Upper lobe of right lung (tissue), 1 donor: ENCODE measurements at places on chromosomes 1 and 21. TPM values are rescaled to one million over a fixed set of nuclear protein-coding genes. Genes with fewer than 3 reads are reported as not detected.

DNA sequence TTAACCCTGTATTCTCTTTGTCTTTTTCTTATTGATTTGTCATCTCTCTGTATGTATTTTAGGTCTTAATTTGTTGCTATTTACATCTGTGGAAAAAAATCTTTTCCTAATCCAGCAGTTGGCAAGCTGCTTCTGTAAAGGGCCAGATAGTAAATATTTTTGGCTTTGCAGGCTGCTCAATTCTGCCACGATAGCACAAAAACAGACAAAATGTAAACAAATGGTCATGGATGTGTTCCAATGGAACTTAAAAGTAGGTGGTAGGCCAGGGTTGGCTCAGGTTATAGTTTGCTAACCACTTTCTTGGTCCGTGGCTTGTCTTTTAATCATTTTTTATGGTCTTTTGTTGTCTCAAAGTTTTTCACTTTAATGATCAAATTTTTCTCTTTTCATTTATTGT is 371.8 kb downstream of the HHAT start:
- DNase-seq = no peak

TDRD5 gene
- total RNA-seq = 0.17 TPM

GRCh38 chr1:216184126-216184680 is 239.0 kb downstream of the USH2A start:
- no peak for DNase-seq

GRCh38 chr21:18499761-18500376 is 96.3 kb upstream of the TMPRSS15 start:
- DNase-seq = no peak

- DNase-seq = no peak
Observed at GRCh38 chr1:67977756-67978155, 72.7 kb downstream of the DIRAS3 start.

ATP13A2 gene
- 42.1 TPM for total RNA-seq

TYW3 gene
- 18.4 TPM for total RNA-seq

CA6 gene
- not detected for total RNA-seq

- no peak for DNase-seq
Observed at GRCh38 chr1:15939181-15940109, 36.5 kb downstream of the ZBTB17 start.

AZIN2 gene
- total RNA-seq = 2.3 TPM

DNA sequence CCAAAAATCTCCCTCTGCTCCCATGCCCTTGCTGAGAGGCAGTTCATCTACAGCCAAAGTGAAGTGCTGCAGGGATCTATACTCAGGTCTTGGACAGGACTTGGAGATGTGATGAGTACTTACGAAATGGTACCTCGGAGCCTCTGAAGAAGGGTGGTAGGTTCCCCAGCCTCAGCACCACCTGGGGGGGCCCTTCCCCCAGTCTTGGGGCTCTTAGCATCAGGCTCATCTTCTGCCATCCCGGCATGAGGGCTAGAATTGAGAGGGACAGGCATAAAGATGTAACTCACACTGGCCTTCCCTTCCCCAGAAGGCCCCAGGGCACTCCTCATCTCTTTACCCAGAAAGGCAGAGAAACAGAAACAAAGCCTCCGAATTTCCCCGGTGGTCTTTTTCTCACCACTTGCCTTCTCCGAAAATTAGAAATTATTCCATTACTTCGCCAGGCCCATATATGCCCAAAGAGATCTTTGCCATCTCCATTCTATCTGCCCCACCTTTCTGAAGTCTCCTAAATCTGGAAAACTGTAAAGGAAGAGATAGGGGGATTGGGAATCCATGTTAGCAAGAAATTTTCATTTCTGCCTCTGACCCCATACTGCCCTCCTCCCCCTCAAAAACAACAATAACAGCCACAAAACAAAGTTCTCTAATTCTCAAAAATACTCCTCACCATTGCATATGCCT is 827 bp downstream of the RFX5 start:
- DNase-seq = no peak

DNA sequence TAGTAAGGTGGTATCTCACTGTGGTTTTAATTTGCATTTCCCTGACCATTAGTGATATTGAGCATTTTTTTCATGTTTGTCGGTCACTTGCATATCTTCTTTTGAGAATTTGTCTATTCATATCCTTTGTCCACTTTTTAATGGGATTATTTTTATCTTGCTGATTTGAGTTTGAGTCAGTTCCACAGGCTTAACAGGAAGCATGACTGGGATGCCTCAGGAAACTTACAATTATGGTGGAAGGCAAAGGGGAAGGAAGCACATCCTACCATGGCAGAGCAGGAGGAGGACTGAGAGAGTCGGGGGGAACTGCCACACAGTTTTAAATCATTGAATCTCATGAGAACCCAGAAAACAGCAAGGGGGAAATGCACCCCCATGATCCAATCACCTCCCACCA is 51.1 kb downstream of the ODF2L start:
- no peak for DNase-seq

DNA sequence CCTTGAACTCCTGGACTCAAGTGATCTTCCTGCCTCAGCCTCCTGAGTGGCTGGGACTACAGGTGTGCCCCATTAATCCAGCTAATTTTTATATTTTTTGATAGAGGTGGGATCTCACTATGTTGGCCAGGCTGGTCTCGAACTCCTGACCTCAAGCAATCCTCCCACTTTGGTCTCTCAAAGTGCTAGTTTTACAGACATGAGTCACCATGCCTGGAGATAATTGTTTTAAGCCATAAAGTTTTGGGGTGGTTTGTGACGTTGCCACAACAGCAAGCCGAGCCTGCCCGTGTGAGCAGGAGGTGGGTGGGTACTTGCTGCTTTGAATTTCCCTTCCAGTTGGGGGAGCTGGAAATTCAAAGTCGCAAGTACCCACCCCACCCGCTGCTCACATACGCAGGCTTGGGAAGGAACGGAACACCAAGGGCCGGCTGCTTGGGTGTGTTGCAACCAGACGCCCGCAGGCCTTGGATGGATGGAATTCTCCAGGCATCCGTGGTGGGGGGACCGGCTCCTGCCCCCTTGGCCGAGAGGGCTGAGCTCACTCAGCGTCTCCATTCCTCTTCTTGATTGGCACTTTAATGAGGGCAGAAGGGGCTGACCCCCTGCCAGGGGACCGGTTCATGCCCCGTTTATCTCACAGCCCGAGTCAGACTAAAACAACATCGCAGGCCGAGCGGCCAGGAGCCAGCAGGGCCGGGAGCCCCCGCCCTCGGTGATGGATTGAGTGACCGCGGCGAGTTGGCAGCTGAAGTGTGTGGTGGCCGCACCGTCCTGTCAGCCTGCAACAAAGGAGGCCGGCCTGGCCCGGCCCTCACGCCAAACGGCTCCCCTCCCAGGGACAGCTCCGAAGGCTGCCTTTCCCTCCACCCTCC is 78.1 kb downstream of the DHRS3 start:
- peak; percentile 77 for DNase-seq

- DNase-seq = peak; percentile 20
Observed at GRCh38 chr21:32426592-32427051, 14.1 kb downstream of the EVA1C start.

ADAMTS4 gene
- 7.8 TPM for total RNA-seq

DNA sequence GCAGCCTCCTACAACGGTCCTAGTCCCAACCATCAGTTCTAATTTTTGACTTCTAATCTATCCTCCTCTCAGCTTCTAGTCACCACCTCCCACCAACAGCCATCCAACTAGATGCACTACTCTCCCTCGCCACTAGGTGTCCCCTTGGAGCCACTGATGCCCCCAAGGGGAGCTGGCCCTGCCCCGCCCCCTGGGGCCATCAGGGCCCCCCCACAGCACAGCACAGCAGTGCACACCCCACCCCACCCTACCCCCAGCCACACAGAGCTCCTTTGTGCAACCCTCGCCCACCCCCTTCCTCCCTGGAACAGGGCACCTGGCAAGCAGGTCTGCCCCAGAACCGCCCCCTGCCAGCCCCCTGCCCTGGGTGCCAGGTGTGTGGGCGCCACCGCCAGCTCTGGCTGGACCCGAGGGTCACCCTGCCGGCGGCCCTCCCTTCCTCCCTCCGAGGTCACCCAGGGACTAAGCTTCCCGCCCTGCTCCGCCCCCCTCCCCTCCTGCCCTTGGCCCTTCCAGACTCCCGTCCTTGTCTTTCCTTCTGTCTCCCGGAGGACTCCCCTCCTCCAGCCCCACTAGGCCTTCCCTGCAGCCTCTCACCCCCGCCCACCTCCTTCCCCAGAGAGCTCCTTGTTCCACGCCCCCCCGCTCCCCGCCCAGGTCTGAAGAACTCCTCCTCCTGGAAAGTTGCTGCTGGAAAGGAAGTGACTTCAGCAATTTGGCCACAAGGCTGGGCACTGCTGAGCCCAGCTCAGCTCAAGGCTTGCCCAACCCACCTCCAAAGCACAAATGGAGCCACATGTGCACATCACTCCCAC is 47.0 kb downstream of the AHDC1 start:
- DNase-seq = peak; percentile 96

DNA sequence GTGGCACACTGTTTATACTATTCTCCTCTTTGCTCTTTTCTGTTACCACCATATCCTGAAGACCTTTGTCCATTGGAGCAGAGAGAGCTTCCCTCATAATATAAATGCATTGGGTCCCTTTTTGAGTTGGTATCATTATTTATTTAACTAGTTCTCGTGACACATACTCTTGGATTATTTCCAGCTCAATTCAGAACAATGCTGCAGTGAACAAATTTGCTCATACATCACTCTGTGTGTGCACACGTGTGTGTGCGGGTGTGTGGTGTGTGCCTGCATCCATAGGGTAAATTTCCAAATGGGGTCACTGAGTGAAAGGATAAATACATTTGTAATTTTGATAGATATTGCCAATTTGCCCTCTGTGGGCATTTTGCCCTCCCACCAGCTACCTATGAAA is 5.8 kb downstream of the PLA2G2A start:
- DNase-seq = no peak

GRCh38 chr1:168598125-168598524 is 21.7 kb downstream of the XCL1 start:
- DNase-seq = no peak

GRCh38 chr1:206507284-206508129 is at the start of gene RASSF5:
Gene RASSF5, plus strand, starts transcription at chr1:206507531. Its CDS starts 72 bp downstream, at chr1:206507603.
- DNase-seq = peak; percentile 96

GRCh38 chr1:41093826-41094225 is 72.3 kb upstream of the SLFNL1 start:
- no peak for DNase-seq

SPRR2B gene
- total RNA-seq = not detected

LMOD1 gene
- total RNA-seq = 38.3 TPM

HNRNPCL2 gene
- total RNA-seq = not detected

VCAM1 gene
- 8.1 TPM for total RNA-seq

CELA3A gene
- total RNA-seq = not detected

CRP gene
- total RNA-seq = 0.26 TPM

GRCh38 chr1:174965362-174966007 is 34.3 kb upstream of the CACYBP start:
- DNase-seq = no peak

ATP6V0B gene
- total RNA-seq = 191 TPM

NDUFS2 gene
- total RNA-seq = 66.9 TPM

- no peak for DNase-seq
Observed at GRCh38 chr1:4395158-4395557, 259.3 kb upstream of the AJAP1 start.

DNA sequence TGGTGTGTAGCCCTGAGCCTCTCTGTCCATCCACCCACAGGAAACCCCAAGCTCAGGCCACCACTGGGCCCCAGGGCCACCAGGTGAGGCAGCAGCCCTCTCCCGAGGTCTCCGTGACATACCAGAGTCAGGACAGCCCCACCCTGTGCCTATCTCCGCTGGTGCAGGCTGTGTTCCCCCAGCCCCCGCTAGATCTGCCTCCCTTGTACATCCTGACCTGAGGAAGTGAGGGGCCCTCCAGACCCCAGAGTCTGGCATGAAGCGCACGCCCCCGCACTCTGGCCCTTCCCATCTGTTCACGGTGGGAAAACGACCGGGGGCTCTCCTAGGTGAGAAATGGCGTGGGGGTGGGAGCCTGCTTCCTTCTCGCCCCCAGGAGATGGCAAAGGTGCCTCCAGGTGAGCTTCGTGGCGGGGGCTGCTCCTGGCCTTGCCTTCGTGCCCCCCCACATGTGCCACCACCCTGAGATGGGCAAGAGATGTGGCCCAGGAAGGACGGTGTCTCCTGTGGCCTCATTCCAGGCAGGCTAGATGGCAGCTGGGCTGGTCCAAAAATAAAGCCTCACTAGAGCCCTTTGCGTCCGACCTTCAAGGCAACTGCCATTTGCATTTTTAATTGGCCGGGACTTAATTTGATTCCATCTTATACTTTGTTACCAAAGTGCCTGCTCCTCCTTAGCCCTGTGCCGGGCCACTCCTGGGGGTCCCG is 3.1 kb downstream of the GABRD start:
- DNase-seq = no peak

- DNase-seq = peak; percentile 51
Observed at GRCh38 chr1:8169364-8170058, 143.4 kb upstream of the ERRFI1 start.

DNA sequence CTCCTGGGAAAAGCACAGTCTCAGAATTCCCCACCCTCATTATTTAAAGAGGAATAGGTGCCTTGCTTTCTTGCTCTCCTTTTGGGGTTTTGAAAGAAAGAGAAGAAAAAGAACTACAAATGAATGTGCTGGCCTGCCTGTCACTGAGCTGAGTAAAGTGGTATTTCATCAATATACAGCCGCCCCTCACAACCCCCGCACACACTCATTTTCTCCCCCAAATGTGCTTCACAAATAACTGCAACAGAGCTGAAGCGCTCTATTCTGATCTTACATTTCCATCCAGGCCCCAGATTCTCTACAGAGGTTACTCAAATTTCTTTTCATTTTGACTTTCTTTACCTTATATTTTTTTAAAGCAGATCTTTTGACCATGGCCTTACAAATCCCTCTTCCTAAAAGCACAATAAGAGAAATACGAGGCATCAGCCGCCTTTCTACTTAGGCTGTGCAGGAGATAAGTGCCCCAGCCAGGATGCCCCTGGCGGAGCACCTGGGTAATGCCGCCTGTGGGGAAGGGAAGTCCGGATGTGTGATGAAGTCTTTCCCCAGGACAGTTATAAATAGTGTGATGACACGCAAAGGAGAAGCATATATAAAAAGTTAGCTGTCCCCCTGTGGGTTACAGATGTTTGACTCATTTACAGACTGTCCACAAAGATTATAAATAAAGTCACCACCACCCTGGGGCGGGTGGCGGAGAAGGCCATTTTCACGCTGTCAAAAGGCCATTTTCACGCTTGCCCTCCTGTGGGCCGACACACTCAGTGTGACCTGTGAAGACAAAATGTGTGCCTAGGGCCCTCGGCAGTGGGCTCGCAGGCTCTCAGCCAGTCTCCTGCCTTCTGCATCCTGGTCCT is 6.5 kb downstream of the KCNN3 start:
- no peak for DNase-seq

DNA sequence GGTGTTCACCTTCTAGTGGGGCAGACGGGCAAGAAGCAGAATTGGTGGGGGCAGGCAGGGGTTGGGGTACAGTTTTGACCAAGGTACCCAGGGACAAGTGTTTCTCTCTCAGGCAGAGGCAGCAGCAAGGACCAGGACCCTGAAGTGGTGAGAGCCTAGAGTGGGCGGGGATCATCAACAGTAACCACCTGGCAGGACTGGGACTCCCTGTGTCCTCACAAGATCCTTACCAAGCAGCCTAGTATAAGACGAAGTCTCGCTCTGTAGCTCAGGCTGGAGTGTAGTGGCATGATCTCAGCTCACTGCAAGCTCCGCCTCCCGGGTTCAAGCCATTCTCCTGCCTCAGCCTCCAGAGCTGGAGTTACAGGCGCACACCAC is 3.2 kb upstream of the NADK start:
- no peak for DNase-seq

VANGL1 gene
- total RNA-seq = 10.4 TPM

GRCh38 chr1:41626616-41627375 is 142.3 kb upstream of the EDN2 start:
- DNase-seq = no peak

ANXA9 gene
- total RNA-seq = 1.2 TPM
